Stimulated activated CD4-positive, alpha-beta T cell treated with anti-CD3 and anti-CD28 coated beads, Interleukin-4, amount 100 ng/mL, for 24 hours (primary cell): ENCODE measurements at places on chromosomes 3 and 15.

DNA sequence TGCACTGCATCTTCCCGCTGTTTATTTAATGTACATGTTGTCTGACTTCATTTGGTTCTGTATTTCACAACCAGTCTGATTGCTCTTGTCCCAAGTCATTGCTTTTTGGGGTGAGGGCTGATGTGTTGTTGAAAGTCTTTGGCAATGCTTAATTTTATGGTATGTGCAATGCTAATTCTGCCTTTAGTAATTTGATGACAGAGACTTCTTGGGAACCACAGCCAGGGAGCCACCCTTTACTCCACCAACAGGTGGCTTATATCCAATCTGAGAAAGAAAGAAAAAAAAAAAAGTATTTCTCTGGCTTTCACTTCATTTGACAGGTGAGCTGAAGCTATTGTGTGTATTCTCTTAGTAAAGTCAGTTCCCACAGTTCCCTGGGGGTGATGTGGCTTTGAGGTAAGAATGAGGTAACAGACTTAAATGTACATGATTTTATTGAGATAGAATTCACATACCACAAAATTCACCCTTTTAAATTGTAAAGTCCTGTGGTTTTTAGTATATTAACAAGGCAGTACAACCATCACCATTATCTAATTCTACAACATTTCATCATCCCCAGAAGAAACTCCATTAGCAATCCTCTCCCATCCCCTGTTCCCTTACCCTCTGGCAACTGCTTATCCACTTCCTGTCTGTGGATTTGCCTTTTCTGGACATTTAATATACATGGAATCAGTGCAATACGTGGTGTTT, 97.3 kb downstream of the SLCO3A1 start:
- DNase-seq, result no peak

- DNase-seq, result no peak
These were observed 74.6 kb upstream of the PSMD6 start for GRCh38 chr3:64097920-64098319.

DNA sequence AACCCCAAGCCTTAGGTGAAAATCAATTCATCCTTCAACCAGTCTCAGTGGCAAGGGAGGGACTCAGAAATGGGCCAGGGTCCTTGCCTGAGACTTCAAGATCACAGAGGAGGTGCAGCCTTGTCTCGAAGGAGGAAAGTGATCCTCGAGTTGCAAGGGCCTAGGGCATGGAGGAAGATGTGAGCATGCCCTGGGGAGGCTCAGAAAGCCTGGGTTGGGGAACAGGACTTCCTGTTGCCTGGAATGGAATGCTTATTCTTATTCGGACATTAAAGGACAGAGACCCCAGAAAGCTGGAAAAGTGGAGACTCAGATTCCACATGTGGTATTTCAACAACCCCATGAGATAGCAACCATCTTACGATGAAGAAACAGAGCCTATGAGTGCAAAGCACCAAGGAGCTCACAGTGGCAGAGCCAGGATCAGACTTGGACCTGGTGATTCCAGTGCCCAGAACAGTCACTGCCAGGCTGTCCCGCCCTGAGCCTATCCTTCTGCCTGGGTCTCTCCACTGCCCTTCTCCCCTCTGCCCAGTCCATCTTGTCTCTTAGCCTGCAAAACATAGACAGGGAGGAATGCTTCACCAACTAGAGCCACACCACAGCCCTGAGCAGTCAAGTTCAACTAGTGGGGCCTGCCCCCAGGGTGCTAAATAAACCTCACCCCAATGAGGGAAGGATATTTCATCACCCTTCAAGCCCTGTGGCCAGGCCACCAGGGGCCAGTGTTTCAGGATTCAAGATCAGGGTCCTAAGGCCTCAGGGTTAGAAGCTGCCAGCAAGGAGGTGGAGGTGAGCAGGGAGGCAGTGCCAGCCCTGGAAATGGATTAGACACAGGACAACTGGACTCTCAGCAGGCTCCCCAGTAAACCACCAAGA, 21.9 kb downstream of the DAPK2 start:
- DNase-seq, result no peak

- DNase-seq, result no peak
These were observed 121.7 kb downstream of the LIPC start for GRCh38 chr15:58553365-58553918.

GRCh38 chr3:56919137-56919796, 117.5 kb upstream of the ARHGEF3 start:
- no peak for DNase-seq

DNA sequence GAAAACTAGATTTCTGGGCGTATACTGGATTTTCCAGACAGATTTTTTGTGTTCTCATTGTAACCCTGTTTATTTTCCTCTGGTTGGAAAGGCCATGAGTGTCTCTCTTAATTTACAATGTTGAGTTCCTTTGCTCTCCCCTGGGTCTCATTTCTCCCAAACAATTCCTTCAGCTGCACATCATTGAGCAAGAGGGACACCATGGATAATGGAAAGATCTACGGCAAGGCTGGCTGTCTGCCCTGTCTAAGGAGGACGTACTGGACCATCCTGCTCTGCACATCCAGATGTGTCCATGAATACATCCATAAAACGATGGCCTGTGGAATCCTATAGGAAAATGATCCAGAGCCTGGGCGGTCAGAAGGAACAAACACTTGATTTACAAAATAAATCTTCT, 258.1 kb upstream of the MCTP2 start:
- no peak for DNase-seq

- no peak for DNase-seq
These were observed 252.5 kb downstream of the CDIN1 start for GRCh38 chr15:36831904-36832287.

- no peak for DNase-seq
These were observed 2.3 kb upstream of the CCR8 start for GRCh38 chr3:39327053-39327745.

DNA sequence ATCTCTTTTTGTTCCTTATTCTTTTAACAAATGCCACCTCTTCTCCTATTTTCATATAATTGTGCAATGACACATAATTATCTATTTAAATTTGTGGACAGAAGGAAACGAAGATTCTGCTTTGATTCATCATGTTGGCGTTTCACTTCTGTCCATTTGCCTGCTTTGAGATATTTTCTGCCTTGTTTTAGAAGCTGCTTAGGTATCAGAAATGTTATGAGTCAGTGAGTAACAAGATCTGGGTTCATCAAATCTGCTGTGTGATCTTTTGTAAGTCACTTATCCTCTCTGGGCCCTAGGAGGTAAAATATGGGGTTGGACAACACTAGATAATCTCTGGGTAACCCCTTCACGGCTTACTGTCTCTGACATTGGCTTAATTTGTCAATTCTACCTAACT, 7.3 kb upstream of the MINDY4B start:
- no peak for DNase-seq

DNA sequence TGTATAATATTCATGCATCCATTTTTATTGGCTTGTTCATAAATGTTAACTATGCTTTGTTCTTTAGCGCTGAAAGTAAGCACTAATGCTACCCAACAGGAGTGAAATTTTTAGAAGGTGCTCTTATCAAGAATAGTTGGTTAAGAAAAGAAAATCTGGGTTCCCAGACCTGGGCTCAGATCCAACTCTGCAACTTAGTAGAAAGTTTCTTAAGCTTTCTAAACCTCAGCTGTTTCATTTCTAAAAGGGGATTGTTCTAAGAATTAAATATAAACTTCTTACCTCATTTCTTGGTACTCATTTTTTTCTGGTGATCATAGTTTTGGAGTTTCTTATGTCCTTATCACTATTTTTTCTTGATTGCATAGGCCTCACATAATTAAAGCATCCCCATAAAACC, 12.1 kb downstream of the ARPP21 start:
- DNase-seq, result no peak

DNA sequence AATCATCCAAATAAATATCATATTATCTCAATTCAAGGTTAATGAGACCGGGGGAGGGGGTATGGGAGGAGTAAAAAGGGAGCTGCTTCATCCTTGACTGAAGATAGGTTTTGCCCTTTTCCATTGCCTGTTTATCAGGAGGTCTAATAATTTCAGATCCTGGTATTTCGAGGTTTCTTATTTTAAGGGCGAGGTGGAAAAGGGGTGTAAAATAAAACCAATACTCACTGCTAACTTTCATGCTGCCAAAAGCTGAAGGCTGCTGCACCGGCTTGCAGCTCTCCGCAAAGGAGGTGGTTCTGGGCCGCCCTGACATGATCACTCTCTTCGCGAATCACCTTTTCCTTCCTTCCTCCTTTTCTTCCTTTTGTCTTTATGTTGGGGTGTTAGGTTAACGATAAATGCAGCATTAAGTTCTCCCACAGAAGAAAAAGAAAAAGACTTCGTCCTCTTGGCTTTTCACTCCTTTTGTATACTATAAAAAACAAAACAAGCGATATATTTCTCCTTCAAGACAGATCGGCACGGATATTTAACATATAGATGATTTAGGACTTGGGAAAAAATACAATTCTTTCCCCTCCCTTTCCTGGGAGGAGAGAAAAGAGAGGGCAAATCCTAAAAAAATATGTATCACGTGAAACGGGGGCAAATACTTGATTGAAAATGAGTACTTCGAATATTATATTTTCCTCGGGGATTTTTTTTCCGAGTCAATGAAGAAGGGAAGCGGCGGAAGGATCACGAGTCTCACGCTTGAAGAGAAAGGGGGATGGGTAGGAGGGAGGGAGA, 932 bp downstream of the GSK3B start:
- peak; percentile 28 for DNase-seq

DNA sequence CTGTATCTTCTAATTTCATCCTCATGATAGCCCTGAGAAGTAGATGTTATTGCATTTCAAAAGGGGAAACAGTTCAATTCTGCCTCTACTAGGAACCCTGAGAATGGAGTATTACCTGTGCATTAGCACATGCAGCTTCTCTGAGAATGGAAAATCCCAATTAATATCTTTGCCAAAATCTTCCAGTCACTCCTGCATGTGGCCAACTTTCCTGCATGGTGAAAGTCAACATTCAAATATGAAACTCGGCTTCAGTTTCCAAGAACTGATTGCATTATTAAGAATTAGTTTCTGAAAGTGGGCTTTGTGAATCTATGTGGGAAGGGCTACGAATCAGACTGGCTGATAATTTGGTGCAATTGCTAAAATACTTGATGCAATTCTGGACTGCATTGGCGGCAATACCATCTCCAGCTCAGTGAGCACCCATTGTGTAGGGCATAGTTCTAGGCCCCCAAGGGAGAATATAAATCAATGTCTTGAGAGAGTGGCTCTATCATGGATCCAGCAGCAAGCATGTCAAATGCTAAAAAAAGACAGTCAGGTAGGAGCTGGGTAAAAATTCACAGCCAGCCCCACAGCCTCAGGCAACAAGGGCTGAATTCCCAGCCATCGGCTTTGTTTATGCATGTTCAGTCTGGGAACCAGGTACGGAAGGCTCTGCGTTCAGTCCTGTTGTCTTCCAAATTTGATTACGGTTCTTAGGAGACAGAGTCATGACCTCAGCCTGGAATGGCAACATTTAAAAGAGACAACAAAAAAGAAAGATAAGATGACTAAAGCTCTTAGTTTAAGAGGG, 18.8 kb upstream of the BCL6 start:
- DNase-seq, result no peak

DNA sequence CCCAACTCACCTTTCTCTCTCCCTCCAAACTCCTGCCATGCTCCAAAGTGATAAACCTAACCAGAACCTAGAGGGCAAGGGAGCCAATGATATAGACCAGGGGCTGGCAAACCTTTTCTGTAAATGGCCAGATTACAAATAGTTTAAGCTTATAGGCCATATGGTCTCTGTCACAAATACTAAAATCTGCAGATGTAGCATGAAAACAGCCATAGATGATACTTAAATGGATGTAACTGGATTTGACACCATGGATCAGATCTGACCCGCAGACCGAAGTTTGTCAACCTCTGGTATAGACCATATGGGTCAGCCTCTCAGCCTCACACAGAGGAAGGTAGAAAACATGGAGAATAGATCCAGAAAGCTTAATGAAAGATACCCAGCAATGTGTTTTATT, 165.2 kb upstream of the STT3B start:
- DNase-seq, result no peak

DNA sequence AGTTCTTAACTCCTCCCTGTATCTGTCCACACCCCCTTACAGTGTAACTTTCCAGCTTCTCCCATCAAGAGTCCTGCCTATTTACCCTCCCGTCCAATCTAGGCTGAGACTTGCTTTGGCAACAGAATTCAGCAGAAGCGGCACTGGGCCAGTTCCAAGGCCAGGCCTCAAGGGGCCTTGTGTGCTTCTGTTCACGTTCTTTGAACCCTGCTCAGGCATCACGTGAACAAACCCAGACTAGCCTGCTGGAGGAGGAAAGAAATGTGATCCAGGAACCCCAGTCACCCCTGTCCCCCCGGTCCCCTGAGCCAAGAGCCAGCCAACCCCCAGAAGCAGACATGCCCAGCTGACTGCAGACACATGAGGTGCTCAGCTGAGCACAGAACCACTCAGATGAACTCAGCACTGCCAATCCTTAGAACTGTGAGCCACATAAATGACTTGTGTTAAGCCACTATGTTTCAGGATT, 76.1 kb upstream of the DCLK3 start:
- no peak for DNase-seq

- no peak for DNase-seq
These were observed 379.5 kb upstream of the AGTR1 start for GRCh38 chr3:148318240-148318639.

DNA sequence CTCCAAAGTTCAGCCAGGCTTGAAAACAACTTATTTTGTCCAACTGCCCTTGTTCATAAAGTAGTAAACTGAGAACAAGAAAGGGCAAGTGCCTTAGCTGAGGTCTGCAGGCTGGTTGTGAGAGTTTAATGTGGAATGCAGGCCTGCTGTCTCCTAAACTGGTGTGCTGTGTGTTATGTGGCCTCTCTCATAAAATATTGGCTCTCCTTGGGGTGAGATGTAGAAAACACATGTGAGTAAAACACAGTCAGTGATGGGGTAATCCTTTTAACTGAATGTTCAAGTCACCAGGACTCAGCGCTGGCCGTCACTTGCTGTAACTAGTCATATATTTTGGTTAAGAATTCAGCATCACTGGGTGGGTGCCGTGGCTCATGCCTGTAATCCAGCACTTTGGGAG, 7.1 kb upstream of the ST6GAL1 start:
- DNase-seq, result no peak

- no peak for DNase-seq
These were observed 36.2 kb downstream of the ILDR1 start for GRCh38 chr3:121985846-121986245.

DNA sequence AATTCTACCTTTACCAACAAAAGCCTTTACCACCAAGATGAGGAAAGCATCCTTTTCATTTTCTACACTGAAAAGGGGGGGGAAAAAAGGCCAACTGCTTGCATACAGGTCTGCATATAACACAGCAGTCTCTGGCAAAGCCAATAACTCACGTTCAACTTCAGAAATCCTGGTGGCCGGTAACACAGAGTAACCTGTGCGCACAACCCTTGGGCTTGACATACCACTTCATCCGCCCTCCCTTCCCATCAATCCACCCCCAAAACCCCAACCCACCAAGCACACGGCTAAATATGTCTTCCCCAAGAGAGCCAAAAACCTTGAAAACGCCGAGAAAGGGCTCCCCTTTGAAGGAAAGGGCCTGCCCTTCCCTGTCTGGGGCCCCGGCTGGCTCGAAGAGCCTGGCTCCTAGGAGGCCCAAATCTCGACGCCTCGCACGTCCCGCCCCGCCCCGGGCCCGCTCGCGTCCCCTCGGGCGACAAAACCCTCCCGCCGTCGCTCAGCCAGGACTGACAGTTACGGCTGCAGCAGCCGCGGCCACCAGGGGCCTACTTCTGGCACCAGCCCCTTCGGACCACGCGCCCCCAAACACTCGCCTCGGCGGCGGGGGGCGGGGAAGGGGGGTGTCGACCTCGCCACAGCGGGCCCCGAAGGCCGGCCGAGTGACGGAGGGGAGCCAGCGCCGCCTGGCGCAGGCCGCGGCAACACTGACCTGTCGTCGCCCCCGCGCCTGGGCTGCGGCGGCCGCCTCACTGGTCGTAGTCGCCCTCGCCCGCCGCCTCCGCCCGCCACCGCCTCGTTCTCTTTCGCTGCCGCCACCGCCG, 835 bp downstream of the UBE3A start:
- peak; percentile 51 for DNase-seq

GRCh38 chr15:31609258-31609681, 282.6 kb downstream of the KLF13 start:
- DNase-seq, result no peak
